ENCODE measurements at places on chromosomes 1 and 21.

DNA sequence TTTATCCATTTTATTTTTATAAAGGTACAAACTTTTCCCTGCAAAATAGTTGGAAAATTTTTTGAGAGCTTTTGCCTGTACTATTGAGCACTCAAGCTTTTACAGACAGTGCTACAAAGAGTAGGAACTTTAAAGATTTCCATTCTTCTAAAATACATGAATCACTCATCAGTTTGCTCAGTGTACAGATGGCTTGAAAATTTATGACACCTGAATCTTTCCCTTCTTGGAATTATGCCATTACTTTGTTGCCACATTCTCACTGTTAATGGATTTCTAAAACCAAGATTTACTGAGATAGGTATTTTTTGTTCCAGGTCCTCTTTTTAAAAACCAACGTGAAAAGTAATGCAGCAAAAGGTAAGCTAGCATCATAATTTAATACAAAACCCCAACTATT, 76.0 kb downstream of the GPATCH2 start:
- no peak for DNase-seq

DNA sequence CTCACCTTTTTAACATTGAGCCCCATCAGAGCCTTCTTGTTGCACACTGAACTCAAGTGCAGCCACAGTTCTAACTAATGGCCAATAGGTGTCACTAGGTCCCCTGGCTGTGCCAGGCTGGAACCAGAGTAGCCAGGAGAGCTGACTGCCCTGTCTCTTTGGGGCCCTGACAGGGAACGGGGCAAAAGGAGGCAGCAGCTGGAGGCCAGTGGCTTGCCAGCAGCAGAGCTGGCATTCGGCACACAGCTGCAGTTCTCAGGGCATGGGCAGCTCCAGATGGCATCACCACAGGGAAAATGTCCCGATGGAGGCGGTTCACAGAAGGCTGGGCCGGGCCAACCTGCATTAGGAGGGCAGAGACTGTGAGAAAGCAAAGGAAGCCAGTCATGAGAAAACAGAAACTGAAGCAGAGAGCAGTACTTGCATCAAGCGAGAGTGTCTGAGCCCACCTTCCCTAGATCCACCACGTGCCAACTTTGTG, 188.6 kb downstream of the FCRL5 start:
- DNase-seq = no peak

DNA sequence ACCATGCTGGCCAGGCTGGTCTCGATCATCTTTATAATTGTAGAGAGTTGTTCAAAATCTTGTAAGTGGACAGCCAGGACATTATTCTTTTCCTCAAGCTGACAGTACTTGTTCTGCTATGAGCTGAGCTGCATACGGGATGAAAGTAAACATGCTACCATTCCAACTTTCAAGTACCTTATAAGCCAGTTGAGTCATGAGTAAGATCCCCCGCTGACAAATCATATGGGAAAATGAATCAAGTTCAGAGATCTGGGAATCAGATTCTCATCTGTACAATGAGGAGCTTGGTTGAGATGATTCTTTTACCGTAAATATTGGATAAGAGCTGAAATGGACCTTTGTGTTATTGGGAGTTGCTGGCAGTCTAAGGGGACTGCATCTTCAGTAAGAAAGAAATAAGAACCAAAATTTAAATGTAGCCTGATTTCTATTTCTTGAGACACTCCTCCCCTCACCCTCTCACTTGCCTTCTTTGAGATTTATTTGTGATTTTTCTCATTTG, 62.7 kb downstream of the CENPF start:
- DNase-seq = no peak

DNA sequence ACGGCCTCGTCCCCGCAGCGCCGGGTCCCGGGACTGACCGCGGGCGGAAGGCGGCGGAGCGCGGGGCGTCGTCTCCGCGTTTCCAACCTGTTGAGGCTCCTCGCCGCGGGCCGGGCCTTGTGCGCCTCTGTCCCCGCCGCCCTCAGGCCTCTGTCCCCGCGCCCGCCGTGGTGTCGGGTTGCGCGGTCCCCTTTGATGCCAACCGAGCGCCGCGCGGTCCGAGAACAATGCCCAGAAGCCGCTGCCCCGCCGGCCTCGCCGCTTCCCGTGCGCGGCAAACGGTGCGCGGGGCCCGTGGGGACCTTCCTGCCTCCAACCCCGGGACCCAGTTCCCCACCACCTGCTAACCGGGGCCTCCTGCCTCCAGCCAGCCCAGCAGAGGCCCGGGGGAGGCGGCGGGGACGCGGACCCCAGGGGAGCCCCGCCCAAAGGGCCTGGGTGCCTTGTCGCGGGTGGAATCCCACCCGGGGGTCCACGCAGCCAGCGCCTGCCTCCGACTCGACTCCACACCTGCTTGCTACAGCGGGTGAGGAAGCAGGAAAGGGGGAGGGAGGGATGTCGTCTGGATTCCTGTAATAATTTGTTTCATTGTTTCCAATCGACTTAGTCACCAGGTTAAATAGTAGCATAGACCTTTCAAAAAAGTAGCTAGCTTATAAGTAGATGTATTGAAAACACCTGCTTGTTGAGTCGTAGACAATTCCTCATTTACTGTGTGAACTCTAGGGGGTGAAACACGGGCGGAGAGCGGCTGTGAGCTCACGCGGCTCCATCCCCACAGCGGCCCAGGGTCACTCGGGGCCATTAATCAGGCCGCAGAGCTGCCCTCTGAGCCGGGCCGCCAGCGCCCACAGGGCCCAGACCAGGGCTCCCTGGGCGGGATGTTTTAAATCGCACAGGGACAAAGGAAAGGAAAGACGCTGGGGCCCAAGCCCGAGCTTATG, 1.1 kb downstream of the COL18A1 start:
- no peak for DNase-seq

- no peak for DNase-seq
Observed at GRCh38 chr1:184101141-184101540, 49.6 kb downstream of the TSEN15 start.

DNA sequence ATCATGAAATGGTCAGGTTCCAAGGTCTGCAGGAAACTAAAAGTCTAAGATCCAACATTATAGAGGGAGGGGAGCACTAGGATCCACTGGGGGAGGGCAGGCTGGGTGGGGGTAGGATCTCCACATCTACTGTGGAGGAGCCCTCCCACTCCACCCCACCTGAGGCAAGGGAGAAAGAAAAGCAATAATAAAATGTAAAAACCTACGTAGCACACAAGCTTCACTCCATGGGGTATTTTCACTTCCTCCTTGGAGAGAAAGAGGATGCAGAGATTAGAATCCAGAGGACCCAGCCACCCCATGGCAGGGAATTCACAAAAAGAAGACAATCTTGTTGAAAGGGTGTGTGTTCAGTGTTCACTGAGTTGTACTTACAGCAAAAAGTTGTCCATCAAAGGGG, 14.4 kb downstream of the SPOCD1 start:
- DNase-seq = no peak

GRCh38 chr21:45441431-45442255, 36.7 kb downstream of the COL18A1 start:
- DNase-seq = no peak

DNA sequence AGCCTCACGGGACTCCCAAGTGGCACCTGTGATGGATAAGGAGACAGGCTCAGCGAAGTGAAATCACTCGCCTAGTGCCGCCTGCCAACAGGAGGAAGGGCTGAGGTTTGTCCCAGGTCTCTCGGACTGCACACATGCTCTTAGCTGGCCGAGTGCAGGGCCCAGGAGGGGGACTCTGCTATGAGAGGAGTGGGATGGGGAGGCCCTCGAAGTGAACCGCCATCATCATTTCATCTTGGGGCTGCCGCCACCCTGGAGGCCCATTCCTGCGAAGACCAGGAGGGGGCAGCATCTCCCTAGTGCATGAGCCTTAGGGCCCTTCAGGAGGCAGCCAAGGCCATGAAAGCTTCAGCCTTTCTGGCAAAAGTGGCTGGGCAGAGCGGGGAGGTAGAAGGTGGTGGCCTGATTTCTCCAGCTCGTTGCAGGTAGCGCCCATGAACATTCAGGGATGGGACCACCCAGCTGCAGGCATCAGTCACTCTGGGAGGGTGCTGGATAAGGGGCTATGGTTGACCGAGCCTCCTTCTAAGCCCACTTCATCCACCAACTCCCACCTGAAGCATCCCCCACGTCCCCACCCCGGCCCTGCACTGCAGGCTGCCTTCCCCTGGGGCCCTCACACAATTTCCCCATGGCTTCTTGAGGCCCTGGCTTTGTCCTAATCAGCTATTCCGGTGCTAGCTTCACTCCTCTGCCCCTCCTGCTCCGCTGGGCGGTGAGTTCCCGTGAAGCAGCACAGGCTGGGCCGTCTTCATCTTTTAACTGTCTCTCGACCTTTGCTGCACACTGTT, 17.2 kb upstream of the RASSF5 start:
- no peak for DNase-seq

DNA sequence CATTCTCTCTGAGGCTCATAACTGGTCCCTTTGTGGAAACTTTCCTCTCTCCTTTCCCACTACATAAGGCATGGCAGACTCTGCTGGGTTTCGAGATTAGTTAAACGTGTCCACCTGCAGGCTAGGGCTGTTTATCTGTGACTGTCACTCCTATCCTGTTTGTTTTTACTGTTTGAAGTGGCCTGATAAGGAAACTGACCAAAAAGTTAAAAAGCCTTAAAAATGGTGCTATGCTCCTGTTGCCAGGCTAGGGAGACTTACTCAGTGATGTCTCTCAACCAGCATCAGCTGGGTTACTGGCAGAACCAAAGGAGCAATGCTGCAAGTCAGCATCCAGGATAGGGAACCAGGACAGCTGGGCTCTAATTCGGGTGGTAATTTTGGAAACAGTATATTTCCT, 3.9 kb downstream of the PIGV start:
- DNase-seq = no peak

DNA sequence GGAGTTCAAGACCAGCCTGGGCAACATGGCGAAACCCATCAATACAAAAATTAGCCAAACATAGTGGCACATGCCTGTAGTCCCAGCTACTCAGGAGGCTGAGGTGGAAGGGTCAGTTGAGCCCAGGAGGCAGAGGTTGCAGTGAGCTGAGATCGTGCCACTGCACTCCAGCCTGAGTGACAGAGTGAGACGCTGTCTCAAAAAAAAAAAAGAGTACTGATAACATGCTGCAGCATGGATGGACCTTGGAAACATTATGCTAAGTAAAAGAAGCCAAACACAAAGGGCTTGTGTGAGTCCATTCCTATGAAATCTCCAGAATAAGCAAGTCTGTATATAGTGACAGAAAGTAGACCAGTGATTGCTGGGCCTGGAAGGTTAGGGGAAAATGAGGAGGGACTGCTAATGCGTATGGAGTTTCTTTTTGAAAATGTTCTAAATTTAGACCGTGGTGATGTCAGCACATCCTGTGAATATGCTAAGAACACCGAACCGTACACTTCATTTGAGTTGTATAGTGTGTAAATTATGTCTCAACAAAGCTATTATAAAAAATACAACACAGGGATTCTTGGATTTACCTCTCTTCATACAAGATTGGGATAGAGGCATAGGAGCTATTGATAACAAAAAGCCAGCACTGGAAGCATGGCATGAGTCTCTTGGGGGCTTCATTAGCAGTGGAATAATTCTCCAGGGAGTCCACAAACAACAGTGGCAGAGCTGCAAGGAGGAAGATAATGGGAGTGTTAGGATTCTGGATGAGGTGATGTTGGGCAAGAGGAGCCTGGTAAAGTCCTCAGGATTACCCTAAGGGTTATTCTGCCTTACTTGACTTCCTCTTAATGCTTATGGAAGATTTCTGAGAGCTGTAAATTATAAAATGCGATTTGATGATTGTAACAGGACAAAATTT, 73.5 kb downstream of the TTC3 start:
- no peak for DNase-seq
